ENCODE measurements at places on chromosomes 13 and 19.
A peak's percentile ranks its signal among the peaks of the same experiment; 100 is the strongest.

- DNase-seq, result no peak
Measured at GRCh38 chr19:33156334-33156733, 24.4 kb downstream of the WDR88 start.

DNA sequence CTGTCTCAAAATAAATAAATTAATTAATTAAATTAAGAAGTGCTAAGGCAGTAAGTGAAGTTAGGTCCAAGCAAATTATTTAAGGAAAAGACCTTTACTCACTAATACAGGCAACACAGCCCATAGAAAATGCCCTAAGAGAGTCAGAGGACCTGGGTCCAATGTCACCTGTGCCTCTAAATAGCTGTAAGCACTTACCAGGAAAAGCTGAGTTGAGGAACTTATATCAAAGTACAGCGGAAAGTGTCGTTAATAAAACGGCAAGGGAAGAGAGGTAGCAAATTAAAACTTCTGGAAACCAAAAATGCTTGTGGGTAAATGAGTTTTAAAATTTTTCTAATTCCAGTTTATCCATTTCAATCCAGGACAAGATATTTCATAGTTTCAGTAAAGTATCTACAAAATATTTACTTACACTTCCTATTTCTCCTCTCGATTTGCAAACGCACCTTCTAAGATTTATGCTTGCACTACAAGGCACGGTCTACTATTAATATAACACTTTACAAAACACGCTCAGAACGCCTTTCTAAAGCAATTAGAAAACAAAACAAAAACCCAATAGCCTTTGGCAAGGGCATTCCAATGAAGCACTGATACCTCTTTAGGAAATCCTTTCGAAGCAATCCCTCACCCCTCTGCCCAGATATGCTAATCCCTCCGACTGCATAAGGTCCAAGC, 963 bp downstream of the VPS36 start:
- DNase-seq, result no peak

DNA sequence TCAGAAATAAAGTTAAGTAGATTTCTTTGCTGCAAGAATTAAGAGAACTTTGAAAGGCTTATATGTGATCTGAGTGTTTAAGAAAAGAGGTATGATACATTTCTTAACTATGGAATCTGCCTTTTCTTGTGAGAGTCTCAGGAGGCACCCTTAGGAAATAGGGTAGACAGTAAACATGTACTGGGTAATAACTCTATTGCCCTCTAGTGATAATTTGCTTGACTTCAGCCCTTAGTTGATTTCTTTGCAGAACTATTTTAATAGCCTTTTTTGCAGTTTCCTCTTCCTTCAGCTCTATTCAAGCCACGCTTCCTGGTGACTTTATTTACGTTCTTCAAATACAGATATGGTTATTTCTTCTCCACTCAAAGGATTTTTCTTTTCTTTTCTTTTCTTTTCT, 37.0 kb upstream of the CCNA1 start:
- DNase-seq, result no peak

DNA sequence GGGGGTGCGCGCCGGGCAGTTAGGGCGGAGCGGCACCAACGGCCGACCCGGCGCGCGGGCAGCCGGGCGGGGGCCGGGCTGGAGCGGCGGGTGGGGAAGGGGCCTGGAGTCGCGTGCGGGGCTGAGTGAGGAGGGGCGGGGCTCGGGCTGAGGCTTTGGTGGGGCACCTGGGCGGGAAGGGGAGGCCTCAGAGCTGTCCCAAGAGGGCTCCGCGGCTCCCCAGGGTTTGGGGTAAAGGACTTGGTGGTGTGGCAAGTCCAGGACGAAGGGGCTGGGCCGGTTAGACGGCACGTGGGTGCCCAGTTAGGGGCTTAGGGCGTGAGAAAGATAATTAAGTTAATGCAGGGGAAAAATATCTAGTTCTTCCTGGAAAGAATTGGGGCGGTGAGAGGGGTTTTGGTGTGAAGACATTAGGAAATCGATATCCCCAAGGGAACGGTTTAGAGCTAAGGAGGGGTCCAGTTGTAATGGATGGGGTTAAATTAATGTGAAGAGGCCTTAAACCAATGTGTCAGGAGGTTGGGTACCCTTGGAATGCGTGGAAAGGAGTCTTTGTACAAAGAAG, 496 bp downstream of the ZNF574 start:
- DNase-seq, result no peak

GRCh38 chr19:55598034-55598433, 1.3 kb downstream of the FIZ1 start:
- DNase-seq, result no peak

GRCh38 chr19:31976775-31977536, 368.5 kb upstream of the ZNF507 start:
- no peak for DNase-seq

GRCh38 chr19:38640368-38640767, 7.1 kb upstream of the ACTN4 start:
- no peak for DNase-seq

DNA sequence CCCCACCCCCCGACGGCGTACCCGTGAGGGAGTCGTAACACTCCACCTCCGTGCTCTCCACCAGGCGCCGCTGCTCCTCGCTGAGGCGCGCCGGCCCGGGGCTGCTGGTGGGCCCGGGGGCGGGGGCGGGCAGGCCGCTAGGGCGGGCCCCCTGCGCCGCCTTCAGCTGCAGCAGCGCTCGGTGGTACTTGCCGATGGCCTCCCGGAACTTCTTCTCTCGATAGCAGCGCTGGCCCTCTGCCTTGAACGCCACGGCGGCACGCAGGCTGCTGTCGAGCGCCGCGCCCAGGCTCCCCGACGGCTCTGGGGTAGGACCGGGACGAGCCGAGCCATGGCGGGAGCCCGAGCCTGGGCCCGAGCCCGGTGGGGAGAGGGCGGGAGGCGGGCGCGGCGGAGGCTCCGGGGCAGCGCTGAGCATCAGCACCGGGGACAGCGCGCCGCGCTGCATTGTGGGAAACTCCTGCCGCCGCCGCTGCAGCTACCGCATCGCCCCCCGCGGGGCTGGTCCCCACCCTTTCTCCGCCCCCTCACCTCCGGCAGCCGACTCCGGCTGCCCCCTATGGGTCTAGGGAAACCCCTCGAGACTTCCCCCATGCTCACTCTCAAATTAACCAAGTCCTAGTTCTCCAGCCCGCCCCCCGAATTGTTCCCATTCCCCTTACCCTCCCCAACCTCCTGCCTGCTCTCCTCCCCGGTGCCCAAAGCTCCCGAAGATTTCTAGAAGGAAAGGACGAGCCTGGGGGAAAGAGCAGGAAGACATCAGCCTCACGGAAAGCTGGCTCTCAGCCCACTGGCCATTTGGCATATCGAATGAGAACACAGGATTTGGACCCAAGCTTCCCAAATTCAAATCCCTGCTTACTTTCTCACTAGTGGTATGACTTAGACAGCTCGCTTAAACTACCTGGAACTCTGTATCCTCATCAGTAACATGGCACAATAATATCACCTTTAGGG, at the start of gene TTC9B:
Gene TTC9B, minus strand, starts transcription at position 451 of the 957 bp plus-strand sequence. Its CDS starts 3 bp downstream, at position 448.
- peak; percentile 7 for DNase-seq

- no peak for DNase-seq
Measured at GRCh38 chr19:2848616-2849015, 7.3 kb downstream of the ZNF555 start.

DNA sequence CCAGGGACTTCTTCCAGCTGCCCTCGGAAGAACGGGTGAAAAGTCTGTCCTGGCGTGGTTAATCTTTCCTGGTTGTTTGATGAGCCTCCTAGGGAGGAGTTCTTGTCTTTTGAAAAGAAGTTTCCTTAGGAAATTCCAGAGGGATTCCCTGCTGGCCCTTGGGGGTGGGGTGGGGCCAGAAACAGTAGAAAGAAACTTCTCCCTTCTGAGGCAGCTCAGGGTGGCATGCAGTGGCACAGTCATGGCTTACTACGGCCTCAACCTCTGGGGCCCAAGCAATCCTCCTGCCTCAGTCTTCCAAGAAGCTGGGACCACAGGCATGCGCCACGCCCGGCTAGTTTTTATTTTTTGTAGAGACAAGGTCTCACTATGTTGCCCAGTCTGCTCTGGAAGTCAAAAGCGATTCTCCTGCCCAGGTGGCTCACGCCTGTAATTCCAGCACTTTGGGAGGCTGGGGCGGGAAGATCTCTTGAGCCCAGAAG, 1.5 kb downstream of the ZNF101 start:
- no peak for DNase-seq

DNA sequence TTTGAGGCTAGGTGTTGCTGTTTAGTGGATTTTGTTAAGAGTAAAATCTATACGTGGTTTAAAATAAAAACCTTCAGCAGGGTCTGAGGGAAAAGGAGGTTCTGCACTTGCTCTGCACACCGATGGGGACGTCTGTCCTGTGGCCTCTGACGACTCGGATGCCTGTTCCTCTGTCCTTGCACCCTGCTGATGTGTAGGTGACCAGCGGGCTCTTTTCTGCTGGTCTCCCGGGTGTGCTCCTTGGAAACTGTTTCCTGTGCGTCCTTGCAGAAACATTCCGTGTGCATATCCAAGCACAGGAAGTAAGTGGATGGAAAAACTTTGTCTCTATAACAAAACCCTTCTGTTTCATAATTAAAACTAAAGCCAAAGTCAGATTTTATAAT, 3.8 kb downstream of the ATP4B start:
- no peak for DNase-seq

DNA sequence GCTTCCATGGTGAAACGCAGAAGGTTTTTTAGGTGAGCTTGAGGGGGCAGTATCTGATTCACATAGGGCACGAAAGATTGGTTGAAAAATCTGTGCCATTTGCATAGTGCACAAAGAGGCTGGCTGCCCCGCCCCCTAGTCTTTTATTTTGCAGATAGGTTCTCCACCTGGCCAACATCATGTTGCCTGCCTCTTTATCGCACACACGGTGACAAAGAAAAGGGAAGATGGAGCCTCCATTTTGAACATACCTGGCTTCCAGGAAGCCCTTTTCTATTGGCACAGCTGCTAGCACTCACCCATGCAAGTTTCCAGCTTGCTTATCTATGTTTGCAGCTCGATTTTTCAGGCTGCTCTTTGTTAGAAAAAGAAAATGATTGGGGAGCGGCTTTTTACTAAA, 316.2 kb upstream of the KLHL1 start:
- DNase-seq, result no peak

DNA sequence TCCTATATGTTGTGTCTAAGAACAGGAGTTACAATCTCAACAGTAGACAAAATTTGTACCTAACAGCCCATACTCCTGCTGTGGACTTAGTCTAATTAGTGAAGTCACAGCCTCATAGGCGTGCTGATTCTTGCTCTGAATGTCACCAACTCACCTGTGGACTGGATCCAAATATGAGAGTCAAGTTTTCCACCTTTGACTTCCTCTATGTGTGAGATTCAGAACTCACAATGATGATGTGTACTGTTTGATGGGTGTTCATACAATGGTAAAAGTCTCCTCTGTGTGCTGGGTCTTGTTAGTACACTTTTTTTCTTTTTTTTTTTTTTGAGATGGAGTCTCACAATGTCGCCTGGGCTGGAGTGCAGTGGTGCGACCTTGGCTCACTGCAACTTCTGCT, 7.8 kb upstream of the ZNF91 start:
- no peak for DNase-seq

DNA sequence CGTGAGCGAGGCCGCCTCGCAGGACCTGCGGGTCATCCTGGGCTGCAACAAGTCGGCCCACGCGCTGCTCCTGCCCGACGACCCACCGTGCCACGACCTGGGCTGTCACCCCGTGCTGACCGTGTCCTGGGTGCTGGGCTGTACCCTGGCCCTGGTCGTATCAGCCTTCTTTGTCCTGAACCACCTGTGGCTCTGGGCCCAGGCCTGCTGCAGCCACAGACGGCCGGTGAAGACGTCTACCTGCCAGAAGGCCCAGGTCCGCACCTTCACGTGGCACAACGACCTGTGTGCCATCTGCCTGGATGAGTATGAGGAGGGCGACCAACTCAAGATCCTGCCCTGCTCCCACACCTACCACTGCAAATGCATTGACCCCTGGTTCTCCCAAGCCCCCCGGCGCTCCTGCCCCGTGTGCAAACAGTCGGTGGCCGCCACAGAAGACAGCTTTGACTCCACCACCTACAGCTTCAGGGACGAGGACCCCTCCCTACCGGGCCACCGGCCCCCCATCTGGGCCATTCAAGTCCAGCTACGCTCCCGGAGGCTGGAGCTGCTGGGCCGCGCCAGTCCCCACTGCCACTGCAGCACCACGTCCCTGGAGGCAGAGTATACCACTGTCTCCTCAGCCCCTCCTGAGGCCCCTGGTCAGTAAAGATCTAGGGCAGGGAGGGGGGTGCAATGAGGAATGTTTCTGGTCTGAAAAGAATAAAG, 1.1 kb downstream of the ZNRF4 start:
- no peak for DNase-seq

DNA sequence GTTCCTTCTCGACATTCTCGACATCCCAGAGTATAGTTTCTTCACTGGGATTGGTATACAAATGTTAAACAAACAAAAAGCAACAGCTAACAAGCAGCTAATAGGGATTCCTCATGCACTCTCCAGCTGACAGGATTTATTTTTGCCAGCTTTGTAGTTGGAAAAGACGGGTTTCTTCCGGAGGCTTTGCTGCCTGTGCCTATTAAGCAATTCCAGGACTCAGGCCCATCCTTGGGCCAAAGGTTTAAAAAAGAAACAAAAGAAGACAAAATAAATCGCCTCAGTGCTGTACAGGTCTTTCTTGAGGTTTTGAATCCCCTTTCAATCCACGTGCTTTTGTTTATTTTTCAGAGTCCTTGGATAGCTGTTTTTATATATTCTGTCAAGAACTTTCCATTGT, 1414.5 kb upstream of the PCDH9 start:
- no peak for DNase-seq

DNA sequence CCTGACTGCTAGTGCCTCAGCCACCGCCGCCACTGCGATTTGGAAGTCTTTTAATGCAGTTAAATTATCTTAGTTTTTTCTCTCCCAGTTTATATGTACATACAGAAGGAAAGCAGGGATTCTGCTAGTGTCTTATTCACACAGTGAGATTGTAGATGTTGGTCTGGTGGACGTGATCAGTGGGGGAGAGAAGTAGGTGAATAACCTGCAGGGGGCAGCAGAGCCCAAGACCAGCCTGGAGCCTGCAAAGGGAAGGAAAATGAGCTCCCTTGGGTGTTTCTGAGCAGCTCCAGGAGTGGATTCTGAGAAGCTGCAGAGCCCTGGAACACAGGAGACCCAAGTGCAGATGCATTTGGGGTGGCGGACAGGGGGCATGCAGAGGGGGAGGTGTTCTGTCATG, 26.3 kb downstream of the ZNF844 start:
- peak; percentile 27 for DNase-seq
